ENCODE measurements at places on chromosomes 6 and 20.

DNA sequence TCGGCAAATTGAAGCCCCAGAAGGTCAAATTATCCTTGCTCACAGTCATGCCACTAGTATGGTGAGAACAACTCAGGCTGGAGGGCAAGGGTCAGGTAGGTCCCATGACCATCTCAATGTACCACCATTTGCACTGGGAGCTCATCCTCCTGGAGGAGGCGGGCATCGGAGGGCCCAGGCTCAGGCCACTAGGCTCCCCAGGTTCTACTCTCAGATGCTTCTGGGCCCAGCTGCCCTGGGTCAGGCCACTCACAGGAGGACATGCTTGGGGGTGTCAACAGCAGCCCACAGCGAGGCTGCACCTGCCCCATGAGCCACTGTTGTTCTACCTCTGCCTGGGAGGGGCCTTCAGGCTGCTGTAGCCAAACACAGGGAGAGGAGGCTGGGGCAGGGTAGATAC, 39.1 kb downstream of the NFATC2 start:
- no peak for DNase-seq

DNA sequence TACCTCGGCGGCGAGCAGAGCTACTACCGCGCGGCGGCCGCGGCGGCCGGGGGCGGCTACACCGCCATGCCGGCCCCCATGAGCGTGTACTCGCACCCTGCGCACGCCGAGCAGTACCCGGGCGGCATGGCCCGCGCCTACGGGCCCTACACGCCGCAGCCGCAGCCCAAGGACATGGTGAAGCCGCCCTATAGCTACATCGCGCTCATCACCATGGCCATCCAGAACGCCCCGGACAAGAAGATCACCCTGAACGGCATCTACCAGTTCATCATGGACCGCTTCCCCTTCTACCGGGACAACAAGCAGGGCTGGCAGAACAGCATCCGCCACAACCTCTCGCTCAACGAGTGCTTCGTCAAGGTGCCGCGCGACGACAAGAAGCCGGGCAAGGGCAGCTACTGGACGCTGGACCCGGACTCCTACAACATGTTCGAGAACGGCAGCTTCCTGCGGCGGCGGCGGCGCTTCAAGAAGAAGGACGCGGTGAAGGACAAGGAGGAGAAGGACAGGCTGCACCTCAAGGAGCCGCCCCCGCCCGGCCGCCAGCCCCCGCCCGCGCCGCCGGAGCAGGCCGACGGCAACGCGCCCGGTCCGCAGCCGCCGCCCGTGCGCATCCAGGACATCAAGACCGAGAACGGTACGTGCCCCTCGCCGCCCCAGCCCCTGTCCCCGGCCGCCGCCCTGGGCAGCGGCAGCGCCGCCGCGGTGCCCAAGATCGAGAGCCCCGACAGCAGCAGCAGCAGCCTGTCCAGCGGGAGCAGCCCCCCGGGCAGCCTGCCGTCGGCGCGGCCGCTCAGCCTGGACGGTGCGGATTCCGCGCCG, 994 bp downstream of the FOXC1 start:
- no peak for DNase-seq

DNA sequence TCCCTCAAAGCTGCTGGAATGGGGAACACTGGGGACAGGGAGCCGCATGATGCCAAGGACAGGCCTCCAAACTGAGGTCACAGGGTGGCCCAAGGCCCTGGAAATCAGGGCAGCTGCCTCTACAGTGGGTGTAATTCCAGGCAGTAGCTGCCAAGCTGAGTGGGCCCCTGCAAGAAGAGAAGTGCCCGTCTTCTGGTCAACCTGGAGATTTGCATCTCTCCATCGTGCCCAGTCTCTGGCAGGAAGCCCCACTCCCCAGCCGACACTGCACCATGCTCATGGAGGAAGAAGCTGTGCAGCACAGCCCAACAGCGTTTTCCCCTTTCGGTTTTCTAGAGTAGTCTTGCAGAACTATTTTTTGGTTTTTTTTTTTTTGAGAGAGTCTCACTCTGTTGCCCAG, 2.2 kb upstream of the FAM209A start:
- no peak for DNase-seq

DNA sequence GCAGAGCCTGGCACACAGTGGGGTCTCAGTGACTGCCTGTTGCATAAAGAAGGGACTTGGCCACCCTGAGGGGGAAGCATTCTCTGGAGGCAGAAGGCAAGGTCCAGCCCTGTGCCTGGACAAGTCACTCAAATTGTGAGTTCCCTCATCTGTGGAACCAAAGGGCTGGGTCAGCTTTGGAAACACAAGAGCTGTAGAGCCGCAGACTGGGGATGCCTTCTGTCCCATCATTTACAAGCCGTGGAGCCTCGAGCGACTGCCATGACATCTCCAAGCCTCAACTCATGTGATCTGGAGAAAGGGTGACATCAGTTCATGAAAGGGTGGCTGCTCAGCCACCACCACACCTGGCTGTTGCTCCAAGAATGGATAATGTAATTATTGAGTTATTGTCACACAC, 20.4 kb upstream of the SIRPD start:
- DNase-seq = no peak

DNA sequence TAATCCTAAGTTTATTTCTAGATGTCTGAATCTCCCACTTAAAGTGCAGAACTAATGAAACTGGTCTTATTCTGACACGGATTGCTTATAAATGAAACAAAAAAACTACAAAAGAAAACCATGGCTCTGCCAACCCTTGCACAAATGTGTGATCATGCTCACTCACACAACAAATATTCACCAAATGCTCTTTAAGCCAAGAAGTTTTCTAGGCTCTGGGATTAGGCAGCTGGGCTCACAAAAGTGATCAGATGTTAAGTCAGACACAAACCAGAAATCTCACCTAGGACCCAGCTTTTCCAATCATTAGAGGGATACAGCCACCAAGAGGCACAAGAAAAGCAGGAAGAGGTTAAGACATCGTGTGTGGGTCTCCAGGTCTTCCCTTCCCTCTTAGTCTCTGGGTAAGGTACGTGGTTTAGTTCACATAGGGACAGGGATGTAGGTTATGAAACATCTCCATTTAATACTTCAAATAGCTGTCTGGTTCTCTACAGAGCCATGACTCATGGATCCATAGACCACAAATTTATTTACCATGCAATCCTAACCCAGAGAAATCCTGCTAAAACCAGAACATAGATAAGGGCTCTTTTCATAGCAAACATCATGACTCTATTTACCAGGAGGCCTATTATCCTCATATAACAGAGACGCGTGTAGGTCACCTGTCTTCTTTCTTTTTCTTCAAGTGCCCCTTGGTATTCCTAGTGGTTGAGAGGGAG, 165.2 kb downstream of the WDR27 start:
- DNase-seq = no peak

- DNase-seq = no peak
Measured at GRCh38 chr20:16096756-16097326, 476.4 kb downstream of the KIF16B start.

Measured in stimulated activated CD4-positive, alpha-beta T cell treated with anti-CD3 and anti-CD28 coated beads, TNF-alpha, amount 100 ng/mL, for 48 hours (primary cell).